Ovary (tissue), 10 donors: ENCODE measurements at places on chromosomes 12 and 14. TPM values are rescaled to one million over a fixed set of nuclear protein-coding genes. Genes with fewer than 3 reads are reported as not detected.

Gene FZD10
- total RNA-seq: 1.2 TPM

DNA sequence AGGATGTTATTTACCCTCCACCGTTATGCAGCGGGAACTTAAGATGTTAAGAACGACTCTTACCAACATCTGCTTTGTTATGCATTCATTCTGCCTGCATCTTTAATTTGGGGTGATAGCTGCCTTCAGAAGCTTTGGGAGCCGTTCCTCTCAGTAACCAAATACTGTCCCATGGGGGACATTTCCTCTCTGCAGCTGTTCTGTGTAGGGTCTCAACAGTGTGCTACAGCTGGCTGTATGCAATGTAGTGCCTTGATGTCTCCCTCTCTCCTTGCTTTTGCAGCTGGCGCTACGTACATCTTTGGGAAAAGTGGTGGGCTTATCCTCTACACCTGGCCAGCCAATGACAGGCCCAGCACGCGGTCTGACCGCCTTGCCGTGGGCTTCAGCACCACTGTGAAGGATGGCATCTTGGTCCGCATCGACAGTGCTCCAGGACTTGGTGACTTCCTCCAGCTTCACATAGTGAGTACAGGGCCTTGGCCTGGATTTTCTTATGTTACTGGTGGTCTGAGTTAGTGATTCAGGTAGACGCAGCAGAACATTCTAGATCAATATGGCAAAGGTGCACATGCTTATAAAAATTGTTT is 744.3 kb downstream of the DIO2 start:
- DNase-seq: no peak

Gene C12orf56
- not detected for total RNA-seq

Gene CYP27B1
- 0.92 TPM for total RNA-seq

DNA sequence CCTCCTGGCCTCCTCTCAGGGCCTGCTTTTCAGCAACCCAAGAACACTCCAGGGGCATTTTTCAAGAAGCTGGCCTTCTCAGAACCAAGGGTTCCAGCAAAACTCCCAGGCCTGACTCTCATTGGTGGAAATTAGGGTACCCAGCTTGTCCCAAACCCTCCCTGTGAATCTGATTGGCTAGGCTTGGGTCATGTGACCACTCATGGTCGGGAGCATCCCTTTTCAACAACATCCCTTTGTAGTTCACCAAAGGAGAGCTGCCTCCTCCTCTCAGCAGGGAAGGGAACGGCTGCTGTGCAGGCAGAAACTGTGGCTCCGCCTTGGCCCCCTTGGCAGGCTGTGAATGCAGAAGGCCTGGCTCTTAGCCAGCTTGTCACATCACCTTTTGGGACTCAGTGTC is 94.5 kb downstream of the AACS start:
- no peak for DNase-seq

Gene DIO2
- not detected for total RNA-seq

DNA sequence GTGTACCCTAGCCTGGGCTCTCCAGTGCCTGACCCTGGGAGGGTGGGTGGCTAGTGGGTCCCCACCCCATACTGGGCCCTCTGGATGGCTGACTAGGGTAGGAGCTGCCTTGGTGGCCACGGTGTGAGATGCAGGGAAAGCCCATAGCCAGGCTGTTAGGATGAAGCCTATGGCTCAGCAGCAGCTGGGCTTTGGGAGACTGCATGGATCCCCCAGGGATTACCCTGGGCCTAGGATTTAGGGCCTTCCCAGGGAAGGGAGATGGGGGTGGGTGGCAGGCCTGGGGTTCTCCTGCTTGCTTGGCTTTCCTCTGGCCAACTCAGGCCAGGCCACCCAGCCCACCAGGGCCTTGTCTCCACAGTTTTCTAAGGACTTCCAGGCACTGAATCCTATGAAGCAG is 6.3 kb downstream of the GSTZ1 start:
- no peak for DNase-seq

Gene TAS2R10
- total RNA-seq: 1.1 TPM
